ENCODE measurements at places on chromosomes 11 and 22.

DNA sequence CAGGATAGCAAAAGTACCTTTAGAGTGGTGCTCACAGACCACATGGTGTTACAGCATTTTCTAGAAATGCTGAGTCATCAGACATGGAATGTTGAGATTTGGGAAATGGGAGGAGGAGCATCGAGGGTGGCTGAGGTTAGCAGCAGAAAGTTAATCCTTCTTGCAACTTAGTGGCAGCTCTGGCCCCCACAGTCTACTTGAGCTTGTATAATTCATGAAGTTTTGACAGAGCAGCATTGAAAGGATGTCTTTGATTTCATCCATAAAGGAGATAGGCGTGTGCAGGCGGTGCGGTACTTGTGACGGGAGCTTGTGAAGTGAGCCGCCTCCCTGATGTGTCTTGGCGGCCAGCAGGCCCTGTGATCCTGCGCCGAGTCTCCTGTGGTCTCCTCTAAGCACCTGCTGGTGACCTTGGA lies 330.5 kb downstream of the TBC1D22A start:
- DNase-seq: no peak

DNA sequence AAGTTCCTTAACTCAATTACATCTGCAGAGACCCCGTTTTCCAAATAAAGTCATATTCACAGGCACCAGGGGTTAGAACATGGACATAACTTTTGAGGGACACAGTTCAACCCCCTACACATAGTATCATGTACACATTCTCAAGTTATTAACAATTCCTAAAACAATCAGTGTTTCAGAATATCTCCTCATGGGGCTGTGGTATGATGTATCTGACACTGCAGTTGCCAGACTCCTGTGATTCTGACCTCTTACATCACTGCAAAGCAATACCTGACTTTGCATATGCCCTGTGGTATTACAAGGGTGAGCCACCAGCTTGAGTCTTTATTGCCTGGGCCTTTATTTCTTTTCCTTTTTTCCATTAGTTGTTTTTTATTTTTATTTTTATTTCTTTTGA lies 141.7 kb downstream of the COMMD9 start:
- DNase-seq: no peak

DNA sequence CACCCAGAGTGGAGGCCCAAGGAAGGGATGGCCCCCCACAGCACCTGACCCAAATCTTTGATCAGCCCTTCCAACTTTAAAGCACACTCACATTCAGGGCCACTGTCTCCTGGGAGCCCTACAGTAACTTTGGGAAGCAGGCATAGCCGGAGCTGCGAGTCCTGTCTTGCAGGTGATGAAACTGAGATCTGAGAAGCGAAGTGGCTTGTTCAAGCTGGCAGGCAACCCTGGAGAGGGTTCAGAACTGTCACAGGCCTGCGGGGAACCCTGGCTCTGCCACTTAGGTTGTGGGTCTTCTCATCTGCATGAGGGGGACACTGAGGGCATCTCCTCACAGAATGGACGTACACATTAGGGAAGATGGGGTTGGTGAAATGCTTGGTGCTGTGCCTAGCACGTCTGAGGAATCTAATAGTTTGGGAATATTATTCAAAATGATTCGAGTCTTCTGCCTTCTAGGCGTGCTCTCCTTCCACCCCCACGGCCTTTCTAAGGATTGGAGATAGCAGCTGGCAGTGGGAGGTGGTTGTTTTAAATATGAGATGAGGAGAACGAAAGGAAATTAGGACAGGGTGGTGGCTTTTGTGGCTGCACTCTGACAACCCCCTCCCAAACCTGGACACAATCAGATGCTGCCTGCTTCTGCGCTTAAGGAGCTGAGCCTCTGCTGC lies 18.8 kb upstream of the SUN2 start:
- no peak for DNase-seq

DNA sequence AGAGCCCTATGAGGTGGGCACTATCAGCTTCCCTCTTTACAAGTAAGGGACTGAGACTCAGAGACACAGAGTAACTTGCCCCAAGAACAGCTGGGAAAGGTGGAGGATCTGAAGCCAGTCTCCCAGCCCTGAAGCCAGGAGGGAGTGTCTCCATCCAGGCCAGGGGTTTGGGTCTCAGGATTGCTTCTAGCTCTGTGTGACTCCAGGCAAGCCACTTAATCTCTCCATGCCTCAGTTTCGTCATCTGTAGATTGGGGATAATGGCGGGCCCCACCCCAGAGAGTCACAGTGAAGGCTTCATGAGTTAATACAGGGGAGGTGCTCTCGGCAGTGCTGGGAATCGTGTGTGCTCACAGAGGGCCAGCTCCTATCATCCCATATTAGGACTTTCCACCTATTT lies 10.5 kb downstream of the MAP4K2 start:
- no peak for DNase-seq

DNA sequence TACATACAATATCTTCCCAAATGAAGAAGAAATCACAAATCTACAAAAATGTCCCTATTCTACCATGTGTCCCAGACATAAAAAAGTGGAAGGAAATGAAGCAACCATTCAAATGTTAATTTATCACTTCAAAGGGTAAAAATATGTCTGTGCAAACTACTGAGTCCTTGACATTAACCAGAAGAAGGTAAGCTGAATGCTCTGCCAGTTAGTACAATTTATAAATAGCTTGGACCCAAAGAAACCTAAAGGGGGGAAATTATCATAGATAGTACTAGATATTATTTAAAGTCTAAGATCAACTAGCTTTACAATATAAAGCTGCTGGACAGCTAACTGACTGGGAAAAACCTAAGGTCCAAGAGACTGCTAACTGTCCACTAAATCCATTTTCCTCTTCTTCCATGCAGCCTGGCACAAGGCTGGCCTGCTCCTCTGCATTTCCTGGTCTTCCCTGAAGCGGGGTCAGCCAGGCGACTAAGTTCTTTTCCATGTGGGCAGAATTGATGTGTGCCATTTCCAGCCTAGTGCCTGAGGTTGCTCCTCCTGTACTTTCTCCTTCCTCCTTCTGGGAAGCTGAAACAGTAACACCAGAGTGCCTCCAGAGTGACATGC lies 190.9 kb downstream of the CADM1 start:
- no peak for DNase-seq

DNA sequence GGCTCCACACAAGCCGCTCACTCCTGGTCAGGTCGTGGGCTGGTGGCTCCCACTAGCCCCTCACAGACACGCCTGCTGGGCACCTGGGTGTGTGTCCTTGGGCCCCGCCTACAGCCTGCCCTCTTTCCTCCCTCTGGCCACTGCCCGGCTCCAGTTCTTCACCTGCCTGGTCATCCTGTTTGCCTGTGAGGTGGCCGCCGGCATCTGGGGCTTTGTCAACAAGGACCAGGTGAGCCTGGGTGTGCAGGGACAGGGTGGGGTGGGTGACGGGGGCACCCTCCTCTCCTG lies 5.8 kb upstream of the TSSC4 start:
- DNase-seq: no peak

GRCh38 chr11:134357545-134357839 lies 25.7 kb downstream of the GLB1L2 start:
- DNase-seq: no peak

GRCh38 chr11:70608568-70609470 lies 210.5 kb downstream of the CTTN start:
- DNase-seq: peak; percentile 40

DNA sequence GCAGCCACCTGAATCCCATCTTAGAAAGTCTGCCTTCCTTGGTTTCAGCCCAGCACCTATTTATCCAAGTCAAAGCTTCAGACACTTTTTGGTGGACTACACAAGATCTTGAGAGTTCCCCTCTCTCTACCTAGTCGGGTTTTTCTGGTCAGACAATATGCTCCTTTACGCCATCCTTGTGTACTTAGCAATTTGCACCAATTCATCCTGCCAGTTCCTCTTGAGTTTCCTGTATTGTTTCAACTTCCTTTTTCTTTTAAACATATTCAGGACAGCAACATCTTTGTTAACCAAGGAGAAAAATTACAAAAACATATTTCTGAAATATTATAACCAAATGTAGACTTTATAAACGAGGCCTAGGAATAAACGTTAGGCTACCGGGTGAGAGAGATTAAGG lies 368.2 kb upstream of the CADM1 start:
- no peak for DNase-seq

DNA sequence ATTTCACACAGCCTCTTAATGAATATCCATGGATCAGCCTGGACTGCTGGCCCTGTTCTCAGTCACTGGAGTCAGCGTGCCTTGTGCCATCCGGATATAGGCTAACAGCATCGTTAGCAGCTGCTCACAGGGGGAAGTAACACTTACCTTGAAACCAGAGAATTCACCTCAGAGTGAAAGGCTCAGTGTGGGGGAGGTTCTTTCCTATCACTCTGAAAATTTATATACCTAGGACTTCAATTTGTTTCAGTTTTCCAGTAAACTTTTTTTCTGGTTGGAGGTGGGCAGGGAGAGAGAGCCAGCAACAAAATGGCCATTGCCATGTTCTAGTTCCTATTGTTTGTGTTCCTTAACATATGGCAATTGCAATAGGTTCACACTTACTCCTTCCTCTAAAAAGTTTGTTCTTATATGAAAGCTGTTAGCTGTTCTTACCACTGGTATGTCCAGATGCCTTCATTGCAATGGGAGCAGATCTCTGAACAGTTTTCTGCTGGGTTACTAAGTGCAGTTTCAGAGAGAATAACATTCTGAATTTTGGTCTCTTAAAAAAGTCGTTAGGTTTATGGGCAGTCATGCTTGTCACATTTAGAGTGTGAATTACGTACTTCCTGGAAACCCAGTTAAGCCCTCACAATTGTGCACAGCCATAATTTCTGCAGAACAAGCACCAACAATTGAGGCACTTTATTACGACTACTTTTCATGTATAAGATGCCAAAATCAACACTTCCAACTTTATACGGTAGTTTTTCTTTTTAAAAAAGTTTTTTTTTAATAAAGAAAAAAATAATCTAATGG lies 247.6 kb downstream of the CADM1 start:
- peak; percentile 56 for DNase-seq

DNA sequence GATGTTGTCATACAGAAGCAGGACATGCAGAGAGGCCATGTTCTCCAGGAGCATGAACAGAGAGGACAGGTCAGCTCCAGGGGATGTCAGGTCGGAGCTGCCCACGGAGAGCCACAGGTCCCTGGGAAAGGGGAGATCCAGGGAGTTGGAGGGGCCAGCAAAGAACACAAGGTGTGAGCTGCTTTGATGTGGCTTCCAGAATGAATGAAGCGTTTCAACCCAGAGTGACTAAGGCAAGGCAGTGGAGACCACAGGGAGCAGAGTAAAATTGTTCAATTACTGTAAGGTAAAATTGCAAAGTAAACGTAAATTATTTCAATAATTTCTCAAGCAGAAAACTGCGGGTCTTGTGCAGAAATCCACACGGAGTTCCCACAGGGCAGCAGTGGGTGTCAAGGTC lies 5.6 kb upstream of the SCGB2A1 start:
- DNase-seq: no peak

GRCh38 chr11:5700421-5701054 lies 10.9 kb downstream of the TRIM22 start:
- no peak for DNase-seq

- DNase-seq: peak; percentile 29
Measured at GRCh38 chr11:63738720-63739360, 29.7 kb downstream of the ZFTA start.

GRCh38 chr22:44024288-44024921 lies at the start of gene PARVB:
PARVB (plus strand) TSS chr22:44024302; CDS start chr22:44024340, 38 bp downstream.
- peak; percentile 71 for DNase-seq
